ENCODE measurements at places on chromosomes 12 and 14. TPM values are rescaled to one million over a fixed set of nuclear protein-coding genes. Genes with fewer than 3 reads are reported as not detected.

EID3 gene
- total RNA-seq, result 7.0 TPM

CIROP gene
- not detected for total RNA-seq

C12orf50 gene
- total RNA-seq, result not detected

NXPH4 gene
- 2.7 TPM for total RNA-seq

SSPN gene
- total RNA-seq, result 0.34 TPM

KRT2 gene
- total RNA-seq, result not detected

RPGRIP1 gene
- total RNA-seq, result 0.28 TPM

BBOF1 gene
- total RNA-seq, result 4.0 TPM

MYH6 gene
- 0.02 TPM for total RNA-seq

SLC5A8 gene
- total RNA-seq, result not detected

GPX2 gene
- total RNA-seq, result 281 TPM

WSB2 gene
- total RNA-seq, result 64.0 TPM

DRAM1 gene
- 20.8 TPM for total RNA-seq

COX14 gene
- 71.2 TPM for total RNA-seq

GLIPR1L2 gene
- not detected for total RNA-seq
